ENCODE measurements at places on chromosomes 4 and X. TPM values are rescaled to one million over a fixed set of nuclear protein-coding genes. Genes with fewer than 3 reads are reported as not detected.

Gene NKX6-1
- not detected for total RNA-seq

Gene HHIP
- 0.48 TPM for total RNA-seq

Gene TREX2
- 2.7 TPM for total RNA-seq

Gene LEF1
- 130 TPM for total RNA-seq

Gene AR
- total RNA-seq, result 0.07 TPM

DNA sequence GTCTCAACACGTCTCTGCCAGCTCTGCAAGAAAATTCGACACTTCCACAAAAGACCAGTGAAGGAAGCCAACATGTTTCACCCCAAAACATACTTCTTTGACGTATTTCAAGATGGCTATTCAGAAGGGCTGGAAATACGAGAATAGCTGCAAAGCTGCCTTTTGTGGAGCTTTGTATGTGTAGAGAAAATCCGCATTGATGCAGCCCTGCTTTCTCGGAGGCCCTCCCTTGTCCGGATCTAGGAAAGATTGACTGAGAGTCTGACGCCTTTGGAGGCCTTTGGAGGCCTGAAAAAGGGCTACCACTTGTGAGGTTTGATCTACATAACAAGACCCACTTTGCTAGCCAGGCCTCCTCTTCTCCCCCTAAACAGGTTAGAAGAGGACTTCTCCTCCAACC is 12.2 kb downstream of the SAT1 start:
- H3K27me3 ChIP-seq, result peaks cover 5% of the 10 kb centered on the region
- no peak overlapping the region for H3K4me3 ChIP-seq
- H3K27ac ChIP-seq, result no peak overlapping the region
- no peaks in the 10 kb centered on the region for H3K36me3 ChIP-seq
- DNase-seq, result no peak
- no peaks in the 10 kb centered on the region for H3K4me1 ChIP-seq

DNA sequence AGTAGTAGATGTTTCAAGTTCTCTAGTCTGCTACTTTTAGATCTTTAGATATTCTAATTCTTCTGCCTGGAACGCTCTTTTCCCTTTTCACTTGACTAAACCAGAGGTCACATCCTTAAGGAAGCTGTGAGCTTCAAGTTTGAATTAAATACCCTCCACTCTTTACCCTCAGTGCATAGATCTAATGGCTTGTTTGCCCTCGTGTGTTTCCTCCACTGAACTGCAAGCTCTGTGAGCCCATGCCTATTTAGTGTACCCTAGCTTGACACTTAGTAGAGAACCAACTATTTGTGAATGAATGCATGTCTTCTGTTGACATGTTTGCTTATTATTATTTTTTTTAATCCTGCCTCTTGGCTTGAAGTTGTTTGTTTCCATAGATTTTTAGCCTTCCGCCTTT is 138.3 kb downstream of the PDE5A start:
- no peak for DNase-seq
- H3K27me3 ChIP-seq, result no peaks in the 10 kb centered on the region
- H3K4me1 ChIP-seq, result no peaks in the 10 kb centered on the region
- H3K36me3 ChIP-seq, result no peaks in the 10 kb centered on the region
- no peak overlapping the region for H3K27ac ChIP-seq

DNA sequence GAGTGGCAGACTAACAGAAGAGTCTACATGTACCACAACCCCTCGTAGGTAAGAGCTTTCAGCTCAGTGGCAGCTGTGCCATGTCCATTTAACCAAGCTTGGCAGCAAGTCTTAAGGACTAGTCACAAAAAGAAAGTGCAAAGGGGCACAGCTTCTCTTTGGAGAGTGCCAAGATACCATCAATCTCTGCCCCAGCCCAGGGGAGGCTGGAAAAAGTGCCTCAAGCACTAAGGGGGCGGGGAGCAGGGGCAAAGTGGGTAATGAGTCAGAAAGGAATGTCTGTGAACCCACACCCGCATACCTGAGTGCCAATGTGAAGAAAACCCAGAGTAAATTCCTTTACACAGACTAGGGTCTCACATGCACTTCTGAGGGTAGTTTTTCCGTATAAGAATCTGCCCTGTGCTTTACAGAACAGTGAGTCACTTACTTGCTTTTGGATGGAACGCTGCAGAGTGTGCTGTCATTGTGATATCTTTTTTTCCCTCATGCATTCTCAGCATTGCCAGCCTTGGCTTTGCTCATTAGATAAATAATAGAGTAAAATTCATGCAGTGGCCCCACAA is 219.8 kb downstream of the ZNF674 start:
- peak overlapping the region; percentile 62 for H3K4me3 ChIP-seq
- peak; percentile 75 for DNase-seq
- no peaks in the 10 kb centered on the region for H3K27me3 ChIP-seq

DNA sequence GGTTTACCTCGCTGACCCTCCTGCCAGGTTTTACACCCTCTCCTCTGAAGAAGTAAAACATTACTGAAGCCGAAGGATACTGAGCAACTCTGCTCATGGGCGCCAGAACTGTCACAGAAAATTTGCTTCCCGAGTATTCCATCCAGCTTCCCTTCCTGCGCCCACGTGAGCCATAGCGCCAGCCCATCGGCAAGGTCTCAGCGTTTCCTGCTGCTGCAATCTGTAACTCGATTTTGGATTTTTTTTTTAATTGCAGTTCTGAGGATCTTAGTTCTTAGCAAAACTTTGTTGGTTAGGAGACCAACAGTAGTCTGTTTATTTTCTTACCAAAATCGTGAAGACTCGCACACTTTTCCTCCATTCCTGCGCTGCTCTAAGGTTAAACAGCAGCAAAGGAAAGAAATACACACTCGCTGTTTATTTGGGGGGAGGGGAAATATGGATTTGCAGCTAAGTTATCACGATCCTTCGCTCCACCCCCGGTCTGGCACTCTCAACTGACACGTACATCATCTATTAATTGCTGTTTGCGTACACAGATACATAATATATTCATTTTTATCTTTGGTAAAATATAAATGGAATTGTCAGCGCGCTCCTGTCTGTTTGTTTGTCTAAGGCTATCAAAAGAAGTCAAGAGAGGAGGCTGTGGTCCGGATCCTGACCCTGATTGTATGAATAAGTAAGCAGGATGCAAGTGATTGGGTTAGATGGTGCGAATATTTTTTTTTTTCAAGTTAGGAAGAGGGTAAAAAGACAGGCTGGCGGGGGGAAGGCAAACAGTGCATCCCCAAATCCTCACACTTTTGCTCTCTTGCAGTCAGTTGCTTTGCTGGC is at the start of gene TLL1:
TLL1 (plus strand) TSS at position 777 of the 837 bp plus-strand sequence. CDS start 668 bp downstream, outside the sequence.
- DNase-seq, result no peak
- H3K36me3 ChIP-seq, result no peaks in the 10 kb centered on the region
- peaks cover 44% of the 10 kb centered on the region for H3K27me3 ChIP-seq
- H3K4me1 ChIP-seq, result peaks cover 18% of the 10 kb centered on the region
- H3K27ac ChIP-seq, result no peak within 1 kb of the TSS
- H3K4me3 ChIP-seq, result peak within 1 kb of the TSS; percentile 52

DNA sequence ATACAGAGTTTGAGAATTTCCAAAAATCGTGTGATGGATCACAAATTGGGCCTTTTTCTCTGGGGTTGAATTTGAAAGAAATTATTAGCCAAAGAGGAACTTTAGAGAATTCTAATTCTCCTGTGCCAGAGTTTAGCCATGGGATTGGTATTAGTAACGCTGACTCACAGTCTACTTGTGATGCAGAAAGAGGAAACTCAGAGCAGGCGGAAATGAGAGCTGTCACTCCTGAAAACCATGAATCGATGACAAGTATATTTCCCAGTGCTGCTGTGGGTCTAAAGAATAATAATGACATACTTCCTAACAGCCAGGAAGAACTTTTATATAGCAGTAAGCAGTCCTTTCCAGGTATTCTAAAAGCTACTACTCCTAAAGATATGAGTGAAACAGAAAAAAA is 64.9 kb downstream of the N4BP2 start:
- H3K36me3 ChIP-seq, result peaks cover 2% of the 10 kb centered on the region
- H3K4me3 ChIP-seq, result peak overlapping the region; percentile 1
- H3K27me3 ChIP-seq, result no peaks in the 10 kb centered on the region
- peaks cover 41% of the 10 kb centered on the region for H3K4me1 ChIP-seq

GRCh38 chr4:5184606-5185005 is 133.3 kb downstream of the STK32B start:
- no peaks in the 10 kb centered on the region for H3K27me3 ChIP-seq
- DNase-seq, result no peak
- H3K4me1 ChIP-seq, result no peaks in the 10 kb centered on the region
- no peaks in the 10 kb centered on the region for H3K36me3 ChIP-seq

Data from activated T-cell treated with anti-CD3 and anti-CD28 coated beads, Interleukin-2, amount 50 U/mL, for 72 hours (primary cell).